ENCODE measurements at places on chromosomes 2 and 18.

GRCh38 chr2:210072922-210073509 lies 70.6 kb downstream of the RPE start:
- peak; percentile 23 for DNase-seq

- no peak for DNase-seq
These were observed 266.5 kb downstream of the PTGR3 start for GRCh38 chr18:74942319-74942910.

GRCh38 chr2:144364944-144365738 lies 154.8 kb downstream of the ZEB2 start:
- DNase-seq: no peak

DNA sequence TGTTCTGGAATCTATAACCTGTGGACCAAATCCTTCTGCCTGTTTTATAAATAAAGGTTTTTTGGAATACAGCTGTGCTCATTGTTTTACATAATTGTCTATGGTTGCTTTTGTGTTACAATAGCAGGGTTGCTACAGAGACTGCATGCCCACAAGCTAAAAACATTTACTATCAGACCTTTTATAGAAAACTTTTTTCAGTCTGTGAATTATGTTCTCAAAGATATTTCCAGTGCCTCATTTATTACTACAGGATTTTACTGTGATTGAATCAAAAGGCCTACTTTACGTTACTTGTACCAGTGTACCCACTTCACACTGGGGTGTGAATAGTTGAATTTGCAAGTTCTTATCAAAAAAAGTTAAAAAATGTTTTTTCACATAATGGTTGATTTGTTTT lies 7.0 kb downstream of the KIAA1328 start:
- no peak for DNase-seq

GRCh38 chr18:37383036-37383785 lies 182.4 kb downstream of the CELF4 start:
- DNase-seq: no peak

DNA sequence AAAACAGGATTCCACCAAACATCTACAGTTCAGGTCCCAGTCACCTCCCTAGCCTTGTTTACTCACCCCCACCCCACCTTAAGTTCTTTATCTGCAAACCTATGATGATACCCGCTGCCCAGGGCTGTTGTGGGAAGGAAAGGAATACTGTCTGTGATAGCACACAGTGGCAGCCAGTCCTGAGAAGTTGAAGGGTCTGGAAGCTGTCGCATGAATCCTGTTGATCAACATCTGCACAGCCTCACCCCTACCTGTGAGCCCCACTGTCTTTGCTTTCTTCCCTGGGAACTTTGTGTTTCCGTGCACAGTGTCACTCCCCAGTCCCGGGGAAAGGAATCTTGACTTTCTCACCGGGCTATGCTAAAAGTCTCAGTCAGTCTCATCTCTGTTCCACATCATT lies 160.7 kb upstream of the EPAS1 start:
- DNase-seq: no peak

DNA sequence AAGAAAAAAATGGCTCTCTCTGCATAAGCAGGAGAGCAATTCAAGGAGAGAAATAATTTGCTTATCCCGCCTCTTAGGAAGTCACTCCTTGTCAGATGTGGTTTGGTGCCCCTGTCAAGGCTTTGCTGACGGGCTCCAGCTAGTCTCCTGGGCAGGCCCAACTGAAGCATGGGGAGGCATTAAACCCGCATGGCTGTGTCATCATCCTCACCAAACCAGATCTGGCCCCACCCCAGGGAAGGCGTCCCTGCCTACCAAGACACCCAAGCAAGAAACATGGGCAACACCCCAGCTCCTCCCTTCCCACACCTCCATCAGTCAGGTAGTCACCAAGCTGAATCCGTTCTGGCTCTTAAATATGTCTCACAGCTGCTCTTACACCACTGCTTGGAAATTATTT lies 108.0 kb downstream of the SGPP2 start:
- no peak for DNase-seq

DNA sequence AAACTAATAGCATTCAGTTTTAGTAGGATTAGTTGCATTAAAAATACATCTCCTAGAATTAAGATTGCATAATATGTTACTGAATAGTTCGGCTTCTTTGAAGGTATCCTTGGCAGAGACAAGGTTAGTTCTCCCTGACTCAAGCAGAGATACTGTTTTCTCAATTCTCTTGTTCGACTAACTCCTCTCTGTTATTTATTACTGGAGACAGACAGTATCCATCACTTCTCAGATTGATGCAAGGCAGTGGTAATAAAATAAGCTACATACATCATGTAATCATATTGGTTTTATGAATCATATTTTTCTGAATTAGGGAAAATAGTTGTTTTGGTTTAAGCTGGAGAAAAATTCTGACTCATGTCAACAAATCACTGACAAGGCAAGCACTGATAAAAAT lies 134.8 kb downstream of the SLC8A1 start:
- no peak for DNase-seq

DNA sequence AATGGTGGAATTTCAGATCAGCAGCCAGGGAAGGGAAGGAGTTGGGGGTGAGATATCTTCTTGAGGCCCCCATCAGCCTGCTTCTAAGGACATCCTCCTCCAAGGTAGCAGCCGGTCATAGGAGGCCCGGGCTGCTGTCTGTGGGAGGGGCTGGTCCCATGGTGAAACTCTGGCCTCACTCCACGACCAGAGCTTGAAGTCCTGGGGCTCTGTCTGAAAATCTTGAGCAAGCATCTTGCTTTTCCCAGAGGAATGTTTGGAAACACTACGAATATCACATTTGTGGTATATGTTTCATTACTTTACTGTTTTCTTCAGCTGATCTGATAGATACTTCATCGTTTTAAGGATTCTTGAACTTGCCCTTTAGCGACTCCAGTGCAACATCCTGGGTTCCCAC lies 103.7 kb downstream of the CTAGE1 start:
- DNase-seq: no peak

DNA sequence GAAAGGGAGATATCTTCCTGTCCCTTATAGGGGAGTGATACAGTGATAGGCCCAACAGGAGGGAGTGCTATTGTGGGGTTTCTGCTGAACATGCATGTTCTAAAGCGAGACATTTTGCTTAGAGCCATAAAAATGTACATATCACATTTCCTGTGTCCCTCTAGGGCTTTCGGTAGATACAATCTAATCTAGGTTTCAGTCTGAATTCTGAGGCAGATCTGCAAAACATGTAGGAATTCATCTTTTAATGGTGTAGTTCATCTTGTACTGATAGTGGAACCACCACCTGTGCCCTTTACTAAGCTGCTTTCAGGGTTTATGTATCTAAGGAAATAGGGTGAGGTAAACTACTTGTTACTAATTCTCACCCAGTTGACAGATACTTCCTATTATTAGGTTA lies 73.8 kb downstream of the SPTBN1 start:
- no peak for DNase-seq

GRCh38 chr2:3112131-3112530 lies 265.5 kb downstream of the EIPR1 start:
- no peak for DNase-seq

GRCh38 chr2:118223992-118224894 lies 136.0 kb downstream of the INSIG2 start:
- DNase-seq: no peak

GRCh38 chr2:8648441-8649213 lies 33.2 kb upstream of the ID2 start:
- no peak for DNase-seq

- no peak for DNase-seq
These were observed 39.0 kb upstream of the TMEM131 start for GRCh38 chr2:98034745-98035144.

- DNase-seq: no peak
These were observed 475.3 kb downstream of the ARHGAP15 start for GRCh38 chr2:143604566-143604959.

DNA sequence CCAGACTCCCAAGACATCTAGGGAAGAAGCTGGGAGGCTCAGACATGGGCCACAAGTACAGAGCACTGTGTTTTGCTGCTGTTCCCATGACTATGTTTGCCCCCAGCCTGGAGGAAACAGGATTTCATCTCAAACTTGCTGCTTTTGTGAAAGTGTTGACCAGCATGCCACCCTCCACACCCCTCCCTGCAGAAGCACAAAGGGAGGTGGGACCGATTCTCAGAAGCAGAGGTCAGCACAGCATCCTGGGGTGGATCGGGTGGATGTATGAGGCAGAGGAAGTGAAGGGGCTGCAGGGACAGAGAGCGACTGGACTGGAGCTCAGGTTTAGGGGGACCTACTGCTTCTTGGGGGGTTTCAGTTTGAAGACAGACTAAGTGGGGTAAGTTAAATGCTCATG lies 209.2 kb downstream of the ZNF516 start:
- no peak for DNase-seq

DNA sequence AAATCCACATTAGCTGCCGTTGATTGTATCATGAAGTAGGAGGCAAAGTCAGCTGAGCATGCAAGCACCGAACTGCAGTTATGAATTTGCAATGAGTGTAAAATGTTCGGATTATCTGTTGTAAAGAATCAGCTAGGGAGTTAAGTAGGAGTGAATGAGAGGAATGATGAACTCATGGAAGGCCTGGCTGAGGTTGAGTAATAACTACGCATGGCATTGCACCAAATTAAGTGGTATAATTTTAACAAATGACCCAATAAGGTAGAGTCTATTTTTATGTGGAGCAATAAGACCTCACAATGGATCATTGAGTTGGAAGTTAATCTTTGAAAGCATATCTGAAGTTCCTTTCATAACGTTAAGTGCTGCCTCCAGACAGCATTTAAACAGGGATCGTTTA lies 288.2 kb upstream of the CHST9 start:
- no peak for DNase-seq

- no peak for DNase-seq
These were observed 11.4 kb downstream of the PLEKHA3 start for GRCh38 chr2:178491612-178492011.

DNA sequence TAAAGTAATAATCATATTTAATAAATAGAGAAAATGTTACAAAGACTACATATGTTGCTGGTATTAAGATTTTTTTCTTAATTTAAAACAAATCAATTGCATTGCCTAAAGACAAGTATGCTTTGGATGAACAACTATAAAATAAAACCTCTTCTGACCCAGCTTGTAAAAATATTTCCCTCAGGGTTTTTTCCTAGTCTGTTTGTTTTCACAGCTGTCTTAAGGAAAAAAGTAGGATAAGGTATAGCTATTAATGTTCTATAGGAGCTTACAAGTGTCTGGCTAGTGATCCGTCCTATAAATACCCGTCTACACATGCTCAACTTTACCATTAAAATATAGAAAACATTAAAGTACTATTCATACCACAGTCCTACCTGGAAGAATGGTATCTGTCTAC lies 97.1 kb downstream of the NOL10 start:
- DNase-seq: no peak

DNA sequence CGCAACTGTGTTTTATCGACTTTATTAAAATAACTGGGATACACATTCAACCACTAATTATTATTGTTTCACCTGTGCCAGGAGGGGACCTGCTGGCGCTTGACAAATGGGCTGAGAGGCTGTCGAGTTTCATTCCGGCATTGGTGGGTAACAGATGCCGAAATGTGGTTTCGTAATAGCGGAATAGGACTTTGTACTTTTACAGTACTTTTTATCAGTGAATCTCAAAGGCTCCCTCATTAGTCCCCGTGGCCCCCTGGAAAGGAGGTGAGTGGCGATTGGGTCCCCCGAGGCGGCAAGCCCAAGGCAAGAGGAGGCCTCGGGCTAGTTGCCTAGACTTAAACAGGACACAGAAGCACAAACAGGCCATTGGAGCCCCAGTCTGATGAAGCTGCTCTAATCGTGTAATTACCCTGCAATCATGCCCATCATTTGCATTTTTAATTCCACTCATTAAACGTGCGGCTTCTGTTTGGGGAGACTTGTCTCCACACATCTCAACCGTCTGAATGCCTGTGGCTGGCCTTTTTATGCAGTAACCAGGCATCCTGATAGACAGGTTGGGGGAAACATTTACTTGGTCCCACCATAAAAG lies 193.2 kb downstream of the INO80D start:
- DNase-seq: no peak

DNA sequence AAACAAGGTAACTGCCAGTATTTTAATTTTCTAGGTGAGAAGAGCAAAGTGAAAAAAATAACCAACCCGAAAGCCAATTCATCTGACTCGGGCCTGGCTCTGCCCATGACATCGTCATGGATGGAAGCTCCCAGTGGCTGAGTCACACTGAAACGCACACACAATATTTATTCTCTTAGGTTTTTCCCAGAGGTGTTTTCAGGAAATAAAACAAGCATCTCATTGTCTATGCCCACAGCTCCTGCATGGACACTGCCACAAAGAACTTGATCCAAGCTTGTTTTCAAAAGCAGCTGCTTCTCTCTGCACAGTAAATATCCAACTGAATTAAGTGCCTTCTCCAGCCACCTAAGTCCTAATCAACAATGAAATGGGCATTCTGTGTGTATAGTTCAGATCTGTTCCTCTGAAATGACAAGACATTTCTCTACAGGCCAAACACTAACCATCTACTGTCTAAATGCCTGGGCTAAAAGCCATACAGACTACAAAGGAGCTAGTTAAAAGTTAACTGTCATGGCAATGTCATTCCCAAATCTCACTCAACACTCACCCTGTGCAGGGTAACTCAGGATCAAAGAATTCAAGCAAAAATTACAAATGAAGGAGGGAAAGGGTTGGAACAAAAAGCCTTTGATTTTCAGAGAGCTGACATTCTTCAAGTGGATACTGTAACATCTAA lies 62.9 kb downstream of the RPL31 start:
- no peak for DNase-seq

DNA sequence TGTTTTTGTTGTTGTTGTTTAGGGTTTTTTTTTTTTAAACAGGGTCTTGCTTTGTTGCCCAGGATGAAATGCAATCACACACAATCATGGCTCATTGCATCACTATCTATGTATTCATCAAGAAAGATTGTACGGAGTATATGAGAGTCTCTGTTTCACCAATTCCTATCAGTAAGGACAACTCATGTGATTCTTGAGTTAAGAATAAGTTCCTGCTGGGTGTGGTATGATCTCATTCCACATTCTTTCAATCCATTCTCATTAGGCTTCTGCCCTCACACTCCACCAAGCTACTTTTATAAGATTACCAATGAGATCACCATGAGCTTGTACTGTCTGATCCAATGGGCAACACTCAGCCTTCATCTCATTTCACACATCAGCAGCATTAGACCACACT lies 9.1 kb upstream of the AP1S3 start:
- DNase-seq: no peak

- no peak for DNase-seq
These were observed 8.7 kb upstream of the TXNDC2 start for GRCh38 chr18:9876867-9877654.

DNA sequence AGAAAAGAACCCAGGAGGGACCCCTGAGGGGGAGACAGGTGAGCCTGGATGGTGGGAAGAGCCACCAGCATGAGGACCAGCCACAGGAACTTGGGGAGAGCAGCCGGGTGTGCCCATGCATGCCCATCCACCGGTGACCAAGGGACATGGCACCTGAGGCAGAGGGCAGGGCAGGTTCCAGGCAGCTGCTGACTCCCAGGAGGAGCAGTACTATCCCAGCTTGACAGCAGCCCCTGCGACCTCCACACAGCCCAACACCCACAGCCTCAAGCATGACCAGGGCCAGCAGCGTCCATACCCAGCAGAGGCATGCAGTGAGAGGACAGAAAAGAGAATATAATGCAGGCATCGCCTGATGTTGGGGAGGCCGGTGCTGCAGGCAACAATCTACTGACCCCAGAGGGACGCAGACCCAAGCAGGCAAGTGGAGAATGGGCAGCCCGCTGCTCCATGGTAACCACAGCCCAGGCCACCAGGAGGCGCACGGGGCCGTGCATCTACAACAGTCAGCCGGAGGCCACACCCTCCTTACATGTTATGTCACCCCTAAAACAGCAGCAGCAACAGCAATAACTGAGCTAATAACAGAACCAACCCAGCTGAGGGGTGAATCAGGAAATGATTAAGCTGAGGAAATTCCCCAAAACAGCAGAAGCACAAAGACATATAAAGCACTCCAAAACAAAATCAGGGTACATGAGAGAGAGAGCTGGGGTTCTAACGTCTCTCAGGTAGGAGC lies 44.1 kb downstream of the ANKMY1 start:
- DNase-seq: peak; percentile 79
